ENCODE measurements at places on chromosomes 11 and 22.
A peak's percentile ranks its signal among the peaks of the same experiment; 100 is the strongest.

- no peak for DNase-seq
Measured at GRCh38 chr11:35241531-35241930, 102.6 kb downstream of the CD44 start.

DNA sequence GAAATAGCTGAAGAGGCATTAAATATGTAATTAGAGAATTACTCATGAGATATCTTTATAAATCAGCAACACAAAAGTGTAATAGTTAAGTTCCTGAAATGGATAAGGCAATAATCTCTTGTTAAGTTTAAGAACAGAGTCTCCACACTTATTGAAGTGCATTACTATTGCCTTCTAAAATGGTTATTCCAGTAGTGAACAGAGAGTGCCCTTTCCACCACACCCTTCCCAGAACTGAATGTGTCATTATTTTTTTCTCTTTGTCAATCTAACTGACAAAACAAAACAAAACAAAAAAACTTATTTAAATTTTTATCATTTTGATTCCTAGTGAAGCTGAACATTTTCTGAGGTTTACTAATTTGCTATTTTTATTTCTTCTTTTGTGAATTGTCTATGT, 9.2 kb upstream of the PRRG4 start:
- no peak for DNase-seq

- DNase-seq = no peak
Measured at GRCh38 chr22:45227645-45228400, 12.9 kb downstream of the KIAA0930 start.

DNA sequence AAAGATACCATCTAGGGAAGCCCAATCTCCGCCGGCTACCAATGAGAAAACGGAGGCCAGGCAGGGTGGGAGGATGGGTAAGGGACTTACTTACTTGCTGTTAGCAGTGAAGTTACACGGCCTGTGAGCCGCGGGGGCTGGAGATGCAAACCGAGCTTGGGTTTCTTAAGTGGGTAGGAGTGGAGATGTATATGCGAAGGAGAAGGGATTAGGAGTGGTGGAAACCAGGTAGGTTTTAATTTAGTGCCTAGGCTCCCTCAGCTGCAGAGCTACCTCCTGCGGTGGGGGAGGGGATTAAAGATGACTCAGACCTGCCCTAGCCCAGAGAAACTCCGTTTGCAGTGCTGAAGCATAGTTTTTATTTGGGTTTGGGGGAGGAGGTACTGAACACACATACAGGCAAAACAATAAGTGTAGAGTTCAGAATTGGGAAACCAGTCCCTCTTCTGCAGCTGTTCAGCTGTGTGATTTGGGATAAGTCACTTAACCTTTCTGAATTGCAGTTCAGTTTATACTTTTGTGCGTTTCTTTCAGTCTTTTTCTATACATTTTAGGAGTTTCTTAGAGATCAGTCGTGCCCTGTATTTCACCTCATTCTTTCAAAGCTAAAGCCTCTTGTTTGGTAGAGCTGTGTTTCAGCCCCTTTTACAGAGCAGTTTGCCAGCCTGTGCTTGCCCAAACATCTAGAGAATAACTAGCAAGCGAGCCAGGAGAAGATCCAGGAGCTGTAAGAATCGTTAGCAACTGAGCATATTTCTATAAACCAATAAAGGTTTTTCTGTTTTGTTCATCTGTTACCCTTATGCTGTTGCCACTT, 596 bp upstream of the TNRC6B start:
- DNase-seq = peak; percentile 51

- DNase-seq = no peak
Measured at GRCh38 chr22:24005201-24005600, at the start of gene GSTT4. GSTT4 (minus strand) TSS chr22:24005453; CDS start chr22:24005356, 97 bp downstream.

DNA sequence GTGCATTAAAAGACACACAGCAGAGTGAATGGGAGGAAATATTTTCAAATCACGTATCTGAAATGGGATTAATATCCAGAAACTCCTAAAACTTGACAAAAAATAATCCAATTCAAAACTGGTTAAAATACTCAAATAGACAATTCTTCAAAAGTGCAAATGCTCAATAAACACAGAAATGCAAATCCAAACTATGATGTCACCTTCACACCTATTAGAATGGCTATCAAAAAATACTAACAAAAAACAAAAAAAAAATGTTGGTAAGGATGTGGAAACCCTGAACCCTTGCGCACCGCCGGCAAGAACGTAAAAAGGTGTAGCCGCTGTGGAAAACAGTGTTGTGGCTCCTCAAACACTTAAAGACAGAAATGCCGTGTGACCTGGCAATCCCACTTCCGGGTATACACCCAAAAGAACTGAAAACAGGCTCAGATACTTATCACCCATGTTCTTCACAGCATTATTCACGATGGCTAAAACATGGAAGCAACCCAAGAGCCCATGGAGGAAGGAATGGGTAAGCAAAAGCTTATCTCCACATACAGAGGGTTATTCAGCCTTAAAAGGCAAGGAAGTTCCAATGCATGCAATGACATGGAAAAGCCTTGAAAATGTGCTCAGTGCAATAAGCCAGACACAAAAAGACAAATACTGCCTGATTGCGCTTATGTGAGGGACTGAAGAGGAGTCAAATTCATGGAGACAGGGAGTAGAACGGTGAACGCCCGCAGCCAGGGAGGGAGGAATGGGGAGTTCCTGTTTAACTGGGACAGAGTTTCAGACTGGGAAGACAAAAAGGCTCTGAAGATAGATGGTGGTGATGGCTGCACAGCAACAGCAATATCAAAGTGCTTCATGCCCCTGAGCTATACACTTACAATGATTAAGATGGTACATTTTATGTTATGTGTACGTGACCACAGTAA, 19.6 kb downstream of the BRD1 start:
- DNase-seq = no peak

DNA sequence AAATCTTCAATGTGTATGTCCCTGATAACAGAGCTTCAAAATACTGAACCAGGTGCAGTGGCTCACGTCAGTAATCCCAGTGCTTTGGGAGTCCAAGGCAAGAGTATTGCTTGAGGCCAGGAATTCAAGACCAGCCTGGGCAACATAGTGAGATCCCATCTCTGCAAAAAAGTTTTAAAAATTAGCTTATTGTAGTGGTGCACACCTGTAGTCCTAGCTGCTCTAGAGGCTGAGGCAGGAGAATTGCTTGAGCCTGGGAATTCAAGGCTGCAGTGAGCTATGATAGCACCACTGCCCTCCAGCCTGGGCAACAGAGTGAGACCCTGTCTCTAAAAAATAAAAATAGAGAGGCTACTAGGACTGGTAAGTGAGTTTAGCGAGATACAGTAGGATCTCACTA, 84.0 kb downstream of the PACS1 start:
- no peak for DNase-seq

GRCh38 chr11:72162891-72163492, 27.5 kb downstream of the FOLR3 start:
- no peak for DNase-seq

DNA sequence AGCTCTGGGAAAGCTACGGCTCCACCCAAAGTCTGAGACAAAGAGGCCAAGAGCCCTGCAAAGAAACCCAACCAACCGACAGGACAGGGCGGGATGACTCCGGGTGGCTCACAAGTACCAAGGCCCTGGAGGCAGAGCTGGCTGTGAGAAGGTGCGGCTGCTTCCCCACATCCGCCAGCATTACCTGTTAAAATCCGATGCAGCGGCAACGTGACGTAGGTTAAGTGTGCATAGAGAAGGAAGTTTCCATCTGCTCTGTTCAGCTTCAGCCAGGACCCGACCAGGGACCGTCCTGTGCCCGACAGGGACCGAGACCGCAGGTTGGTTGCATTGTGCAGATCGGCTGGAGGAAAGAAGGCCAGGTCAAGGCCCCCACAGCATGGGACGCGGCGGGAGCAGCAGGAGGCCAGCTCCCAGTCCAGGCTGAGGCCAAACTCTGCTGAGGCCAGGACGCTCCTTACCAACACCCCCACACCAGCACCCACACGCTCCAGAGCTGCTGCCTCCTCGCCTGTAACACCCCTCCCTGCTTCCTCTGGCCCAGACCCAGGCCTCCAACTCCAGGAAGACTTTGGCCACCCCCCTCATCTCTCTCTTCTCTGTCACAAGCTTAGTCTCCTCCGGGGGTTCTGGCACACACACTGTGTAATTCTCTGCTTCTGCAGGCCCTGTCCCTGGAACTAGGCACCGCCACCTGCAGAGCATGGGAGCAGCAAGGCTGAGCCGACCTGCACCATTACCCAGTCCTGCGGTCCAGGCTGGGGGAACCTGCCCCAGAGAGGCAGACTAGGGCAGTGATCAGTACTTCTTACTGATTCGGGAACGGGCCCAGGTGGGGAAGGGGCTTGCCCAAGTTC, 34.1 kb downstream of the NUP50 start:
- no peak for DNase-seq

DNA sequence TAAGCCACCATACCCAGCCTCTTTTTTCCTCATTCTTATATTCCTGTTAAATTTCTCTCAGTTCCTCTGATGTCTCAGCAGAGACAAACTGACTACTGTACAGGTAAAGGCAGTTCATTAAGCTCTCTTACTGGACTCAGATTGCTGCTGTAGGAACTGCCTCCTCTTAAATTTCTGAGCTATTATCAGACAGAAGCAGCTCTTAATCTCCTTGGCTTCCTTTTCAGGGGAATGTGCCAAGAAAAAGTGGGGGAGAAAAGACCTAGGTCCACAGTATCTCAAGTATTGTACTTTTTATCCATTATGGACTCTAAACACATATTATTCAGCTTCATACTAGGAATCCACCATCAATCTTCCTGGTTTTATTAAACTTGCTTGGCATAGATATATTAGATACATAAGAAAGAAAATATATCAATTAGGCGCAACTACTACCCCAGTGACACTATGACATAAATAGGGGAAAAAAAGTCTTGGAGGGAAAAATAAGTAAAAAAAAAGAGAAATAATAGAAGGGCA, 26.1 kb downstream of the MRTFA start:
- DNase-seq = no peak
